ENCODE measurements at places on chromosomes 13 and 19.

DNA sequence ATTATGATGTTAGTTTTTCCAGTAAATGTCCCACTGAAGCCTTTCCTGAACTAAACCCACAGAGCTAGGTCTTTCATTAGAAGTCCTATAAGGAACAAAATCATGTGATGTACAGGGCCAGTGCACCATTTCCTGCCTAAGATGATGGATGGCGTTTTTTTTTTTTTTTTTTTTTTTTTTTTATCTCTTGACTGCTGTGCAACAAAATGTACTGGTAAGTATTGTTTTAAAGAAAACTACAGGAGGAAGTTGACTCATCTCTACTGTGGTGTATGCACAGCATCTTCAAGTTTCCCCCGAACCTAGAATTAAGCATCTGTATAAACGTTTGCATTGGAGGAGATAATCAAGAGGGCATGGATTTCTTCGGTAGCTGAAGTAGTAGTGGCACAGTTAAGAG is 197.5 kb downstream of the NBEA start:
- DNase-seq = no peak

DNA sequence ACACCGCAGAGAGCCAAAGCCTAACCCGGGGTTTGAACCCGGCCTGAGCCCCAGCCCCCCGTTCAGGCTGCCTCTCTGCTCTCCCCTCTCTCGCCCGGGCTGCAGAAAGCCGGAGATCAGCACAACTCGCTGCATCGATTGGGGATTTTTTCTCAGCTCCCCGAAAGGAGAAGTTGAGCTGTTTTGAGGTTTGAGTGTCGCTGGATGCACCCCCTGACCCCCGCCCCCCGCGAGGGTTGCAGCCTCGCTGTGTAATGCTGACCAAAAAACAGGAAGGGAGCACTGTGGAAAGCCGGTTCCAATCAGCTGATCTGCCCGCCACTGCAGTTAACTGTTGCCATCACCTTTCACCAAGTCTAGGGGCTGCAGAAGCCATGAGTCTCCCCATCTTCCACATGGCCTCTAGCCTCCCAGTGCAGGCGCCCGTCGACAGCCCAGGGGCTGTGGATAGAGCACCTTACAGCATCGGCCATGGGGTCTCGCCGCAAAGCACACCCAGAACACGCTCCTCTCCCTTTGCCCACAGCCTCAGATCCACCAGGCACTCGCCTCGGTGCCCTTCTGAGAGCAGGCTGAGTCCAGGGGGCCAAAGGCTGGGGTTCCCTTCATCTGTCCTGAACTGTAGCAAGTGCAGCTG is 34.5 kb downstream of the MYO9B start:
- peak; percentile 56 for DNase-seq

- DNase-seq = no peak
These were observed 63.1 kb upstream of the F7 start for GRCh38 chr13:113042456-113042855.

- DNase-seq = no peak
These were observed 309.8 kb downstream of the COG6 start for GRCh38 chr13:39965309-39965708.

DNA sequence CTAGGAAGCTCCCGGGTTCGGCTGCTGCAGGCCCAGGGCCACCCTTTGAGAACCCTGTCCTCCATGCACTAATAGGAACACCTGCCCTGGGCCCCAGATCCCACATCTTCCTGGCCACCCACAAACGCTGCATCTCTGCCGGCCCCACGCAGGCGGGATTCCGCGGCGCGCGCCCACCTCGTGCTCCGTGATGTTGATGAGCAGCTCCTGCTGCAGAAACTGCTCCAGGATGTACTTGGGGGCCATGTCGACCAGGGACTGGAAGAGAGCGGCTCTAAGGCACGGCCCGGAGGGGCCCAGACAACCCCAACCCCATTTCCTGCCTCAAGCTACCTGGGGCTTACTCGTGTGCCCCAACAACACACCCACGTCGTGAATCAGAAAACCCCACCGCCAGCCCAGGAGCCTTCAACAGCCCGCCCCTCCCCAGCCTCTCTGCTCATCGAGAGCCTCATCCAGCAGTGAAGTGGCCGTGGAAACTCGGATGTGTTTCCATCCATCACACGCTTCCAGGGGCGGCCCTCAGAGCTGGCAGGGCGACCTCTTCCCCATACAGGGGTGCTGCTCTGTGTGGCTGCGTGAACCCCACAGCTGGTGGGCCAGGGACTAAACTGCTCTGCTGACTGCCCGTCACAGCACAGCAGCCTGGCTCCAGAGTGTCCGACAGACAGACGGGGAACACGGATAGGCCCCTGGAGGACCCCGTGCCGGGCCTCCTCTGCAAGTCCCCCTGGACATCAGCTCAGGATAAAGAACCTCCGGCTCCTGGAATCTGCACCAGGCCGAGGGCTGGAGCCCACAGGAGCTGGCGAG is 4.2 kb downstream of the POLR2E start:
- DNase-seq = peak; percentile 65

- no peak for DNase-seq
These were observed 100.0 kb downstream of the KLF5 start for GRCh38 chr13:73158851-73159250.

DNA sequence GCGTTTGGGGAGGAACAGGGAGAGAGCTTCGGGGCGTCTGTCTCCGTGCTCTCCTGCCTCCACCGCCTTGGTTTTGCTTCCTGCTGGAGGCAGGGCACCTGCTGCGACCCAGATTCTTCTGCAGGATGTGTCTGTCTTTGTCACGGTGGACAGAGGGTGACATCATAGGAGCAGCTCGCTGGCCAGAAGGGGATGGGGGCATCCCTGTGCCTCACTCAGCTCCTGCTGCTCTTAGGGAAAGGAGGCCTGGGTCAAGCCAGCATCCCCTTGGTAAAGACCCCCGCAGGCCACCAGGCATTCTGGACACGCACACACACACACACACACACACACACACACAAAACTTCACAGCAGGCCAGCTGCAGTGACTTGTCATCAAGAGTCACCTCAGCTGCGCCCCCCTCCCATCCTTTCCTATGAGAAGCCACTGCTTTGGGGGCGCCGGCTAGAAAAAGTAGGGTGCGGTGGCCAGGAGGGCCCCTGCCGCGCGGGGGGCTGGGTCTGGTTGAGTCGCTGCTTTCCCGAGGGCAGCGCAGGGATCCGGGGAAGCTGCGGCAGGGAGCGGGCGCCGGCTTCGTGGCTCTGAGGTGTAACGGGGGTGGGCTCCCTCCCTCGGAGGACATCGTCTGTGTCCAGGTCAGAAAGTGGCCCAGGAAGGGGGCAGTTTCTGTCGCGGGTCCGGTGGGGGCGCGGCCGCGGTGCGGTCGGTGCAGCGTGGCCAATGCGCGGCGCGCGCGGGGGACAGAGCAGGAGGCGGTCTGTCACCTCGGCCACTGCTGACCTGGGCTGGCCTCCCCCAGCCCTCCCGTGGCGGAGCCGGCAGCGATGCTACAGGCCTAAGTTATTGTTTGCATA is 15.8 kb upstream of the NPAS1 start:
- no peak for DNase-seq

DNA sequence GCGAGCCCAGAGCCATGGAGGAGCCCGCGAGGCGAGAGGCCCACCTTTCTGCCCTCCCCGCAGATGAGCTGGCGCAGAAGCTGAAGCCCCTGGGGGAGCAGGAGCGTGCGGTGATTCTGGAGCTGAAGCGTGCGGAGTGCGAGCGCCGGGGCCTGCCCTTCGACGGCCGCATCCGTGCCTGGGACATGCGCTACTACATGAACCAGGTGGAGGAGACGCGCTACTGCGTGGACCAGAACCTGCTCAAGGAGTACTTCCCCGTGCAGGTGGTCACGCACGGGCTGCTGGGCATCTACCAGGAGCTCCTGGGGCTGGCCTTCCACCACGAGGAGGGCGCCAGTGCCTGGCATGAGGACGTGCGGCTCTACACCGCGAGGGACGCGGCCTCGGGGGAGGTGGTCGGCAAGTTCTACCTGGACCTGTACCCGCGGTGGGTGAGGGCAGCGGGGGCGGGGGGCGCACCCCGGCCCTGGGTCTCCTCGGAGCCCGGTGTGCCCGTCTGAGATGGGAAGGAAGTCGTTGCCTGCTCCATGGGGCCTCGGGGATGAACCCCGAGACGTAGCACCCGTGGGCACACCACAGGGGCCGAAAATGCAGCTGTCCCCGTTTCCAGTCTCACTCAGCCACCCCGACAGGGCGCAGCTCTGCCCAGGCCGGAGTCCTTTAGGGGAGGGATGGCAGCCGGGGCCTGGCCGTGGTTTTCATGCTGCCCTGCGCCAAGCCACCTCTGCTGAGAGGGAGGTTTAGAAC is 12.1 kb upstream of the ZNF554 start:
- no peak for DNase-seq

DNA sequence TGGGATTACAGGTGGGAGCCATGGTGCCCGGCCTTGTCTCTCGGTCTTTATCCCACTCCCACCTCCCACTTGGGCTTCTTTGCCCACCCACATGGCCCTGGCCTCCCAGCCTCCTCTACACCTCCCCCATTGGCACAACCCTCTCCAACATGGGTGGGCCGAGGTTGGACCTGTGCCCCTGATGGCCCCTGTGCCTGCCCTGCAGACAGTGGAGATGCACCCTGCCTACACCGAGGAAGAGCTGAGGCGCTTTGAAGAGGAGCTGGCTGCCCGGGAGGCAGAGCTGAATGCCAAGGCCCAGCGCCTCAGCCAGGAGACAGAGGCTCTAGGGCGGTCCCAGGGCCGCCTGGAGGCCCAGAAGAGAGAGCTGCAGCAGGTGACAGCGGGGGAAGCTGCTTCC is 12.6 kb upstream of the DHDH start:
- DNase-seq = no peak

DNA sequence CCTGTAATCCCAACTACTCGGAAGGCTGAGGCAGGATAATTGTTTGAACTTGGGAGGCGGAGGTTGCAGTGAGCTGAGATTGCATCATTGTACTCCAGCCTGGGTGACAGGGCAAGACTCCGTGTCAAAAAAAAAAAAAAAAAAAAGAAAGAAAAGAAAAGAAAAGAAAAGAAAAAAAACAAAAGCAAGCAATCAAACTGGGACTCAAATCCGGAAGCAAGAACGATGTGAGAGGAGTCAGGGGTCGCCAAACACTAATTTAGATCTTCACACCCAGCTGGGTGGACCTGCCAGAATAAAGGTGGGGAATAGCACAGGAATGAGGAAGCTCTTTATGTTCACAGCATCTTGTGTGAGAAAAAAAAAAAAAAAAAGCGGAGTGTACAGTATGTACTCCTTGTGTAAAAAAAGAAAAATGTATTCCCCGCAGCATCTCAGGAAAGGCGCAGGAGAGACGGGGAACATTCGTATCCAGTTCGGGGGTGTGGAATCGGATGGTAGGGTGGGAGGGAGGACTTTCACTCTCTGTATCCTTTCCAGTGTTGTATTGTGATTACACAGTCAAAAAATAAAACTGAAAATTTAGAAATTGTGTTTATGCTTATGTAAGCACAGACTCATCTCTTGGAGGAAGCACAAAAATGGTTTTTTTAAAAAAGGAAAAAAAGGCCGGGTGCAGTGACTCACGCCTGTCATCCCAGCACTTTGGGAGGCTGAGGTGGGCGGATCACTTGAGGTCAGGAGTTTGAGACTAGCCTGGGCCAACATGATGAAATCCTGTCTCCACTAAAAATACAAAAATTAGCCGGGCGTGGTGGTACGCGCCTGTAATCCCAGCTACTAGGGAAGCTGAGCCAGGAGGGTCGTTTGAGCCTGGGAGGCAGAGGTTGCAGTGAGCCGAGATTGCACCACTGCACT is 7.6 kb downstream of the DNAJB1 start:
- DNase-seq = peak; percentile 34

- no peak for DNase-seq
These were observed 1047.5 kb upstream of the SPRY2 start for GRCh38 chr13:81388400-81388799.

DNA sequence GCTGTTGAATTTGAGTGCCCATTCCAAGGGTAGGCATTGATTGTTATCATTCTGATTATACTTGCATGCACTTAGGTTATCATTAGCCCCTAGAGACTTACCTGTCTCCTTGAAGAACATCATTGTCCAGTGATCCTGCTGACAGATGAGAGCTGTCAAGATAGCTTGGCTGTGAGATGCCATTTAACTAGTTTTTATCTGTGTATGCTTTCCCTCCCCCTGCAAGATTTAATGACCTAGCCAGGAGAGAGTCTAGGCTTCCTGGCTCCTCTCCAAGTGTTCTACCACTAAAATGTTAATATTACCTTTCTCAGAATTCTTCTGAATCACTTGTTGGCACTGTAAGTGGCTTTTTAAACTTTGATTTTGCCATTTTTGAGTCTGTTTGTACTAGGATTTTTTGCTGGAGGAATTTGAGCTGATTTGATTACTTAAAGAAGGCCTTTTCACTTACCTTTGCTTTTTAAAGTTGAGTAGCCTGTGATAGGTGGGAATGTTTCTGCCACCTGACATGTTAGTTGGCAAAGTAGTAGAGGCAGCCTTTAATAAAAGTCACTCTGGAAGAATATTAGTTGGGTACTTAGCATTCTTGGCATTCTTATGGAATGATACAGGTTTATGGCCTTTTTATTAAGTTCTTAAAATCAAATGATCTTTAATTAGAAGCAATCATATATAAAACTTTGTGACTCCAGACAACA is 41.1 kb downstream of the ARHGAP35 start:
- no peak for DNase-seq
